Putamen (tissue), 1 donor: ENCODE measurements at places on chromosomes 7 and 10.
A peak's percentile ranks its signal among the peaks of the same experiment; 100 is the strongest.

DNA sequence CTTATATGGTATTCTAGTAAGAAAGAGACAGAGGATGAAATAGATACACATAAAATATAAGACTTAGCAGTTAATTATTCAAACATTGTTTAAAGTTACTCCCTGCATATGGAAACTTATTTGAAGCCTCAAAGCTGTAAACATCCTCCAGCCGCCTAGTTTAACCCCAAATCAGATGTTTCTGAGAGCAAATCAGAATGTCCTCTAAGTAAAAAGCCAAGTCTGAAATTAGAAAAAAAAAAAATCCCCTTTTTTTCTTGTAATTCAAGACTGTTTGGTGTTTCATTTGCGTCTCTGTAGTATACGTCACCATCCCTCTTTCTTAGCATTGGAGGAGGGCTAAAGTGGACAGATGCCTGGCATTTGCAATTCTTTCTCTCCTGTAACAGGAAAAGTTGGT is 46.4 kb downstream of the TMEM26 start:
- no peak for DNase-seq

GRCh38 chr10:54081950-54082349 is 719.1 kb downstream of the PCDH15 start:
- no peak for DNase-seq

- DNase-seq, result no peak
These were observed 252.3 kb downstream of the CXCL12 start for GRCh38 chr10:44132361-44133289.

DNA sequence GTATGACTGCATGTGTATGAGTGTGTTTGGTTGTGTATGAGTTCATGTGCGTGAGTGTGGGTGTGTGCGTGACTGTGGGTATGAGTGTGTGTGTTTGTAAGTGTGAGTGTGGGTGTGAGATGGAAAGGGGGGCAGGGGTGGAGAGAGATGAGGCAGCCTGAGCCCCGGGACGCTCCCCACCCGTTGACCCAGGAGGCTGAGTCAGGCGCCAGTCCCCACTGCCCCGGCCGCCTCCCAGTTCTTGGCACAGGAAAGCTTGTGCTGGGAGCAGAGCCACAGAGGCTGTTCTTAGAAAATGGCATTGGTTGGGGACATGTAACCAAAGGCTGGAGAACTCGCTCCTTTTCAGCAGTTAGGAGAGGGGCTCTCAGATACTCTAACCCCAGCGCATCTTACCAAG is 27.8 kb upstream of the NUB1 start:
- no peak for DNase-seq

- no peak for DNase-seq
These were observed 23.2 kb downstream of the CYCS start for GRCh38 chr7:25101817-25102216.

DNA sequence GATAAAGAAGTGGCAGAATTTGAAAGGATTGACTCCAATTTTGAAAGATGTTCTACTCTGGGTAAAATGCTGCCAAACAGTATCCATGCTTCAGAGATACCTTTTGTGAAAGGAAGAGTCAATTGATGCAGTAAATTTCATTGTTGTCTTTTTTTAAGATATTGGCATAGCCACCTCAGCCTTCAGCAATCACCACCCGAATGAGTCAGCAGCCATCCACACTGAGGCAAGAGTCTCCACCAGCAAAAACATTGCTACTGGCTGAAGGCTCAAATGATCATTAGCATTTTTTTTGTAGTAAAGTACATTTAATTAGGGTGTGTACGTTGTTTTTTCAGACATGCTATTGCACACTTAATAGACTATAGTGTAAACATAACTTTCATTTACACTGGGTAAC is 31.7 kb upstream of the CYP26C1 start:
- DNase-seq, result no peak

GRCh38 chr10:71746344-71747037 is 26.8 kb downstream of the VSIR start:
- DNase-seq, result no peak

GRCh38 chr7:128910569-128910945 is at the start of gene KCP:
KCP (minus strand) TSS chr7:128910709; CDS start chr7:128910676, 33 bp downstream.
- no peak for DNase-seq

DNA sequence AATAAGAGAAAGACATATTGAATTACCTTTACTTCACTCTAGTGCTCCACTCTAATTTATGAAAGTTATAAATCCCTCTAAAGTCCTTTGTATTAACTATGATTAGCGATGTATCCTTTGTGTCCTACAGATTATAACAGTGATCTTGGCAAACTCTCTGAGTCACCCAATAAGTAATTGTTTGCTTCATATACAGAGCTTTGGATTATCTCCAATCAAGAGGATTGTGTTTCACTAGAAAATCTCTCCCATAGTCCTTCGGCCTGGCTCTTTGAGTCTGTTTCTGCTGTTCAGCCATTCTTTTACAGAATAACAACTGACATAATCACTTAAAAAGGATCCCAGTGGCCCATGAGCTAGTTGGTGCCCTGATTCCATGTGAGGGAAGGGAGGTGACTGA is 9.5 kb downstream of the LMOD2 start:
- no peak for DNase-seq

- DNase-seq, result no peak
These were observed 243.4 kb upstream of the SEMA3C start for GRCh38 chr7:81162234-81162633.

- no peak for DNase-seq
These were observed 10.7 kb upstream of the PRPS1L1 start for GRCh38 chr7:18038382-18038781.

DNA sequence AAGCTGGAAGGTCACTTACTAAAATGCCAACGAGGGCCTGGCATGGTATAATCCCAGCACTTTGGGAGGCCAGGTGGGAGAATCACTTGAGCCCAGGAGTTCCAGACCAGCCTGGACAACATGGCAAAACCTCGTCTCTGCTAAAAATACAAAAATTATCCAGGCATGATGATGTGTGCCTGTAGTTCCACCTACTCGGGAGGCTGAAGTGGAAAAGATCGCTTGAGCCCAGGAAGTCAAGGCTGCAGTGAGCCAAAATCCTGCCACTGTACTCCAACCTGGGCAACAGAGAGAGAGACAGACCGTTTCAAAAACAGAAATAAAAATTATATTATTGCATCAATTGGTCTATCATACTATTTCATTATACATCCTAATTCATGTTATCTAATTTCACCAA is 18.1 kb upstream of the FAM53B start:
- DNase-seq, result no peak

- peak; percentile 35 for DNase-seq
These were observed 103.8 kb downstream of the ATE1 start for GRCh38 chr10:121823993-121824463.

GRCh38 chr7:148204639-148205304 is 385.8 kb upstream of the C7orf33 start:
- DNase-seq, result no peak

DNA sequence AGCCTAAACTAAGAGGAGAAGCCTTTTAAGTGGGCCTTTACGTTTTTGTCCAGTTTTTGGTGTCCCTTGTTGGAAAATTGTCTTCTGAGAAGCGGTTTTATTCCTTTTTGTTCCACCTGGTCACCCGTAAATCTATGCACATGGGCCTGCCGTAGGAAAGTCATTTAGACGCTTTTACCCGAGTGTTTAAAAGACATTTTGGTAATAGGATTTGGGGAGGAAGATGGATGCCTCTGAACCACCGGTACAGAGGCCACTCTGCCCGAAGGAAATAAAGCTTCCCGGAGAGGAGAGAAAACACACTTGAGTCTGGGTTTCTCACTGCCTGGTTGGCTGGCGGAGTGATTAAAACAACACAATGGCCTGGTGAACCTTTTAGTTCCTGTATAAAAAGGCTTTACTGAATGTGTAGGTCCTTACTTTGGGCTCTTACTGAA is 760 bp downstream of the THNSL1 start:
- no peak for DNase-seq

DNA sequence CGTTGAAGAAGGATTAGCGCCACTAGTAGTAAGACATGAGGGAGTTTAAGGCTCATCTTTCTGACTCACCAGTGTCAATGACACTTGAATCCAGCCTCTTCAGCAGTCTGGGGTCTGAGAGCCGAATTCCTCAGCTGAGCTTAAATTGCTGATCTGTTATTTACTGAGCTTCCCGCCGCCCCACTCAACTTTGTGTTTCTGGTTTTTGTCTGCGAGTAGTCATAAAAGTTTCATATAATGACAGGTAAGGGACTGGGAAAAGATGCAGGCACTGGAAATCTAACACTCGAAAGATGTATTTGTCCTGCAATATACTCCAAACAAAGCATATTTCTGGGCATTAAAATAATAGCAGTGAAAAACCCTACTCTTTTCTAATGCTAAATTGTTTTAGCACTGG is 51.2 kb upstream of the RELN start:
- DNase-seq, result no peak

DNA sequence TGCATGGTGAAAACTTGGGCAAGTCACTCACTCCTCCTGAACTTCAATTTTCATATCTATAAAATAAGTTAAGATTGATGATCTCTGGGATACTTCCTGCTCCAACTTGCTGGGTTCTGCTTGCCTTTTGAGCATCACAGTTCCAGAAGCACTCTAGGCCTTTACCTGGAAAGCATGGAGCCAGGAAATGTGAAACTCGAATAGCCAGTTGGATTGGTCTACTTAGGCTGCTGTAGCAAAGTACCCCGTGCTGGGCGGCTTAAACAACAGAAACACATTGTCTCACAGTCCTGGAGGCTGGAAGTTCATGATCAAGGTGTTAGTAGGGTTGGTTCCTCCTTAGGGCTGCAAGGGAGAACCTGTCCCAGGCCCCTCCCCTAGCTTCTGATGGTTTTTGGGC is 64.5 kb downstream of the NAMPT start:
- no peak for DNase-seq

GRCh38 chr7:39535720-39536119 is 30.5 kb upstream of the YAE1 start:
- DNase-seq, result no peak

DNA sequence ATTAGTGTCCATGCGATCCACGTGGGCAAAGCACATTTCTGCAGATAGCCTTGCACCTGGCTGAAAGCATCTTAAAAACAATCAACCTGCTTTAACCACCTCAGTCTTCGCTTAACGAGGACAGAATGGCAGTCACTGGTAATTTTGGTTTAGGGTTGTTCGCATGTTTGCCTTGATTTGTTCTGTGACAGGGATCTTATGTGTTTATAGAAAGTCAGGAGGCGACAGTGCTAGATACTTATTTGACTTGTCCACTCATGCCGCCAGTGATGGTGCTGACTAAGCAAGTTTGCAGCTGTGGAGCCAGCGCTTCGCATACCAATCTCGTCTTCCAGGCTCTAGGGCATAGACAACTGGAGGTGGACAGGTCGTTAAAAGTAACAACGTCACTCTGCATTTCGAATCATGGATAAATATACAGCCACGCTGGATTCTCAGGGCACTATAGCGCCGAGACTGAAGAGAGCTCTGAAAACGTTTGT is 1.2 kb upstream of the TMEM243 start:
- peak; percentile 37 for DNase-seq

DNA sequence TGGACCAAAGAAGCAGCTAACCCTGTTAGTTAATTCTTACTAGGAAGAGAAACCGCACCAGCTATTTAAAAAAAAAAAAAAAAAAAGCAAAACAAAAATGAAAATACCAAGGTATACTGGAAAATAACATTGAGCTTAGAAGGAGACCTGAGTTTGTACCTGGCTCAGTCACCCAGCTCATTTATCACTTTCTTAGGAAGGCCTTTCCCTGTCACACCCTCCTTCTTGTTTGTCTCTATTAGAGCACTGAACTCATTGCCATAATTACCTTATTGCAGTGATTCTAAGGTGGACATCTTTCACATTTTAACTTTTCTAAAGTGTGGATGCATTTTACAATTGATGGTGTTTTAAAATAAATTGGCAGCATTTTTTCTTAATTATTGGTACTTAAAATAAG is 24.1 kb downstream of the UBE2D1 start:
- no peak for DNase-seq

DNA sequence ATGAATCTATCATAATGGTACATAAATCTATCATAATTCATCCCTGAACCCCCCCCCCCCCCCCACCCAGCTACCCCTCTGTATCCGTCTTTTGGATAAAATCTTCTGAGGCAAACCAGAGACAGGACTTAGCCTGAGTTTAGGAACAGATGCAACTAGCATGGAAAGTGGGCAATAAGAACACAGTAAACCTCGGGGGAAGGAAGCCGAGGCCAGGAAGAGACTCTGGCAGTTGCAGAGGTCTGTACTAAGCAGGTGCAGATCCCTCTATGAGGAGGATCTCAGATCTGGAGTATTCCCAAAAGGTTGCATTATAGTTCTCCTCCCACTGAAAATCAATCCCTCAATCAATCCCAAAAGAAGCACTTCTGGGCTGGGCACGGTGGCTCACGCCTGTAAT is 87.2 kb downstream of the EBF3 start:
- DNase-seq, result no peak

- DNase-seq, result no peak
These were observed 123.6 kb downstream of the ADAM22 start for GRCh38 chr7:88057655-88058054.

- no peak for DNase-seq
These were observed 935 bp downstream of the TM9SF3 start for GRCh38 chr10:96585736-96586418.
